Activated CD4-positive, alpha-beta T cell treated with anti-CD3 and anti-CD28 coated beads for 24 hours (primary cell): ENCODE measurements at places on chromosomes 6 and 20.

GRCh38 chr6:40302856-40303454 is 284.2 kb downstream of the LRFN2 start:
- no peak for DNase-seq

- no peak for DNase-seq
Observed at GRCh38 chr6:2529211-2529719, 221.5 kb downstream of the MYLK4 start.

DNA sequence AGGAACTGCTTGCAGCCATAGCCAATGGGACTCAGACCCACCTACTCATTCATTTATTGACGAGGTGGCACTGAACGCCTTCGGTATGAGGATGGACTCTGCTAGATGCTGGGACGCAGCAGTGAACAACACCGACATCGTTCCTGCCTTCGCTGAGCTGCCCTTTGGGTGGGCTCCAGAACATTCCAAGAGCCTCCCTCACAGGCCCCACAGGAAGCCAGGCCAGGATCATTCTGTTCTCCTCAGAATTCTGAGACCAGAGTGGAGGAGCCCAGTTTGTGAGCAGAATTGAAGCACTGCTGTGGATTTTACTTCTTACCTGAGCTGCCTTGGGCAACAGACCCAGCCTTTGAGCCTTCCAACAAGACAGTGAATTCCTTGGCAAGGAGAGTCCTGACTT is 82.1 kb downstream of the KCNB1 start:
- DNase-seq: no peak

DNA sequence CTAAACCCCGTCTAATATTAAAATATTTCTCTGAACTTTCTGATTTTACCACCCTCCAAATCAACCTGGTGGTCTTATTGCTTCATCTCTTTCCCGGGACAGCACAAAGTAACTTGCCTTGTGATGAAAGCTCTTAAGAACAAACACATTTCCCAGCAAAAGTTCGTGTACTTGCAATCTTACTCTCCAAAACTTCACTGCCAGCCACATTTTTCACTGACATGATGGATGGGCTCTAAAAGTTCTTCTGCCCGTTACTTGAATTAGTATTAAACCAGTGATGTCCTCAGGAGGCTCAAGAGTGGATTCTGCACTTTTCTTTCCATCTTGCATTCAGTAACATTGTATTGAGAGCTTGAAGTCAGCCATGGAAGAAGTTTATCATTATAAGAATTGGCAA is 731.6 kb upstream of the GJE1 start:
- DNase-seq: no peak

DNA sequence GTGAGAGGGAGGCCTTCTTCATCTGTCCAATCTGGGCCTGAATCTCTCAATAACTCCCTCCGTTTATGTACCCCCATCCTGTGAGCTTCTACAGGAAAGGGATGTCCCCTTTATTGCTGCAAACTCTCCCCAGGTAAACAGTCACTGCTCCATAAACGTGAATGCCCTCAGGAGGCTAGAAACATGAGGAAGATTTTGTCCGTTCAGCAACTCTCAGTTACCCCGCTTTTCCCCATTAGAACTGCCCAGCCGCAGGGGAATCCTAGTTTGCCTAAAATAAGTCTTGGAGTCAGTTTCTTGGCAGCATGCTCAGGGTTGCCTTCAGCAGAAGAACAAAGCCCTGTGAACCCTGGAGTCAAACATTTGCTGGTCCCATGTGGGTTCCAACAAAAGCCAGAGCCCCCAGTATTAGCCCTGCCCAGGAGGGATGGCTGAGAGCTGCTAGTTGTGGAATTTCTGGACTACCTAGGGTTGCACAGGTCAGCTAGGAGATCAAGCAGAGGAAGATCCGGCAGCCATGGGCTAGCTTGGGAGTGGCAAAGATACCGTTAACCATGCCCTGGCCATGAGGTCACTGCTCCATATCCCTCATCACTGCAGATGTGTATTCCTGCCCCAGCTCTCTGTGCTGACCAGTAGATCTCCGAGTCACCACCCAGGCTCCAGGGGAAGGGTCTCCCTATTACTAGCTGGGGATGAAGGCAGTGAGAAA is 640 bp downstream of the LRRN4 start:
- no peak for DNase-seq
